ENCODE measurements at places on chromosomes 13 and 19.

- no peak for DNase-seq
Observed at GRCh38 chr13:46556418-46556779, 3.4 kb downstream of the LRCH1 start.

- DNase-seq, result no peak
Observed at GRCh38 chr13:29925457-29926097, 75.2 kb upstream of the UBL3 start.

- no peak for DNase-seq
Observed at GRCh38 chr19:38032151-38032550, 125.1 kb downstream of the SIPA1L3 start.

DNA sequence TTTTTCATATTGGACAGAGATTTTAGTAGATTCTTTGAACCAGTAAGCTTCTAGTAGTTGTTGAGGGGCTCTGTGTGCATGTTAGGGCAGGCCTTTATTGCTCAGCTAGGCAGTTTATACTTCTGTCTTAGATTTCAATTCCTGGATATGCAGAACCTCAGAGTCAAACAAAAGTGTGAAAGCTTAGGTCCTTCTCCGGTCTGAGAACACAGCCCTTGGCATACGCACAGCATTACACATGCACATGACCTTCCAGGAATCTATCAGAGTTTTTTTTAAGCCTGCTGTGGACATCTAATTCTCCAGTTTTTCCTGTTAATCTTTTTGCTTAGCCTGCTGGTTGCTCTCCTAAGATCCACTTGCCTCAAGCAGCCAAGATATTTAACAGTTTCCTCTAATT is 77.9 kb upstream of the KL start:
- no peak for DNase-seq

DNA sequence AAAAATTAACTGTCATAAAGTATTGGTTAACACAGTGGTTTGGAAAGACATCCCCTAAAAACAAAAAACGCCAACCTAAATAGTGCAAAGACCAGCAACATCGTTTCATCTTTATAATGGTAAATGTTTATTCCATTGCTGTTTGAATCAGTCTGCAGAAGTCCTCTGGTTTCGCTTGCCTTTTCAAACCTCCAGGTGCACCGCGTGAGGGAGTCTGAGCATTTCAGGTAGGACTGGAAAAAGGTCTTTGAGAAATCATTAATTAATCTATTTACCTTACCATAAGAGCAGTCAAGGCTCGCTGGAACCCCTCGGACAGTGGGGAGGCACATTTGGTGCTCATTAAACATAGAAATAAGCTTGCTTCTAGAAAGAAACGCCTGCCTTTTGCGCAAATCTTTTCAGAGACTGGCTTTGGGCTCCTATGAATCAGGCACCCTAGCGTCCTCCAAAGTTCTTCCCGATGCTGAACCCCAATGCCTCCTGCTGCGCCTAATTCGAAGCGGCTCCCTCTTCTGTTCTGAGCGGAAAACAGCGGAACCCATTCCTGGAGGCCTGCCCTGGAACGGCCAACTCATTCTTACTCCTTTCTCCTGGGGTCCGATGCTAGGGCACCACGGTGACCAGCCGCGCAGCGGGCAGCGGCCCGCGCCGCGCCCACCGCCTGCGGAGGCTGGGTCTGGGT is 951 bp upstream of the MTUS2 start:
- no peak for DNase-seq

DNA sequence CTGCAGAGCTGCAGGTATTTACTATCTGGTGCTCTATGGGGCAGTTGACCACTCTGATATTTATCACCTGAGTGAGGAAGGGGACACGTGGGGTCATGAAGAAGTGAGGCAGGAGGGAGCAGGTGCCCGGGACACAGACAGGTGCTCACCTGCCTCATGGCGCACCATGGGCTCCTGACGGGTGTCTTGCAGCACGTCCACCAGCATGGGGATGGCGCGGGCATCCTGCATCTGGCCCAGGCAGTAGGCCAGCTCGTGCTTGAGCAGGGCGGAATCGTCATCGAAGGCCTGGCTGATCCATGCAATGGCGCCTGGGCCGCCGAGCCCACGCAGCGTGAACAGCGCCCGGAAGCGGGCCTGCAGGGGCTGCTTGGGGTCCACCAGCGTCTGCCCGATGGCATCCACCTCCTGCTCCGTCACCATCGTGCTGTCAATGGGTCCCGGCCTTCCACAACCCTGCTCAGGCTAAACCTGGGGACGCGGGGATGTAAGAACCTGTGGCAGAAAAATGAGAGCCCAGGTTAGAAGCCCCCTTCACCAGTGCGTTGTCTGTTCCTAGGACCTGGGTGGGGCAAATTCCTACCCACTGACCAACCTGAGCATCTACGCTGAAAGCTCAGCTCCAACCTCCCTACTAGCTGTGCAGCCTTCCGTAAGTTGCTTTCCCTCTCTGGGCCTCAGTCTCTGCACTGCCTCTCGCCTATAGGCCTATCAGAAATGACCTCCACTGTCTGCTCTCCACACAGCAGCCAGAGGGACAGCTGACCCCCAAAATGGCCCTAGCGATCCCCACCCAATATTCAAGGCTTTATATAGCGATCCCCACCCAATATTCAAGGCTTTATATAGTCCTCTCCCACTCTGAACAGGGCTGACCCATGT is 3.8 kb downstream of the DOHH start:
- no peak for DNase-seq

- DNase-seq, result no peak
Observed at GRCh38 chr19:21698215-21698614, 69.2 kb downstream of the ZNF100 start.

- DNase-seq, result no peak
Observed at GRCh38 chr13:49679246-49679645, 12.0 kb downstream of the EBPL start.

- no peak for DNase-seq
Observed at GRCh38 chr13:104837756-104838155, 1697.7 kb downstream of the EFNB2 start.

- DNase-seq, result no peak
Observed at GRCh38 chr19:2756921-2757881, 17.4 kb upstream of the SLC39A3 start.

DNA sequence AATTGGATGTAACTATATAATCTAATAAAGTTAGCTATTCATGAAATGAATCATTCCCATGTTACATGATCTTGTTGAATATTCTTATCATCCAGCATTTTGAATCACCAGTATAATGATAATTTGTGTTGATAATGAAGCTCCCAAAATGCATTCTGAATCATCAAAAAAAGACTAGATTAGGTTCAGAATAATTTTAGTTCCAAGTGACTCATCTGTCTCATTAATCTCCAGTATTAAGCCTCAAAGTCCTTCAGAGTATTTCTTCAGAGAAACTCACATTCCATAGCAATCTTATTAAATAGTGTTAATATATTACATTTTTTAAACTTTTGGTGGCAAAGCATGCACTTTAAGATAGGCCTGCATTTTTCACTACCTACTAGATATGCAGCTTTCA is 207.5 kb downstream of the SLITRK5 start:
- no peak for DNase-seq

- no peak for DNase-seq
Observed at GRCh38 chr13:46350003-46350402, 37.0 kb downstream of the RUBCNL start.

DNA sequence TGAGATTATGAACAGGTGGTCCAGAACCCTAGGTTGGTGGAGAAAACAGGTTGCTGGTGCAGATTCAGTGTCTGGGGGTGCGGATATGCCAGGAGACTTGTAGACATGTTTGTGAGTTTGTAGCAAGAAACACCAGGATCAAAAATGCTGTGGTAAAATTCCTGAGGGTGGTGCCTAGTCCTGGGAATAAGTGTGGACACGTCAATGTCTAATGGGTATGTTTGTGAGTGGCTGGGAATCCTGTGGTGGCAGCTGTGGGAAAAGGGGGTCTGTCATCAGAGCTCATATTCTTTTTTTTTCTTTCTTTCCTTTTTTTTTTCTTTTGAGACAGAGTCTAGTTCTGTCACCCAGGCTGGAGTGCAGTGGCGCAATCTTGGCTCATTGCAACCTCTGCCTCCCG is 7.2 kb downstream of the ZNF708 start:
- DNase-seq, result no peak
